ENCODE measurements at places on chromosomes 7 and 10.
A peak's percentile ranks its signal among the peaks of the same experiment; 100 is the strongest.

DNA sequence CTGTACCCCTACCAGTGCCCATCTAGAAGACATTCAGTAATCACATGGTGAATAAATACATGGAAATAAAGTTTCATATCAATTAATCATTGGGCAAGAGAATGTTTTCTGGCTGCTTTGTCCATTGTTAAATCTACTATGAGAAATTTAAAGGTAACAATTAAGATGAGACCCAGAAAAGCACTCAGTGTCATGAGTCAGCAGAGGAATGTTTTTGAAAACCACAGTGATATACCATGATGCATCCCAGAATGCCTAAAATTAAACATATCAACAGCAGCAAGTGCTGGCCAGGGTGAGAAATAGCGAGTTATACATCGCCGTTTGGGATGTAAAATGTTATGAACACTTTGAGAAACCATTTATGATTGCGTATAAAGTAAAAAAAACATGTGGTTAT, 825.3 kb upstream of the C7orf33 start:
- H3K36me3 ChIP-seq = no peaks in the 10 kb centered on the region
- H3K27me3 ChIP-seq = peaks cover 3% of the 10 kb centered on the region
- peaks cover 1% of the 10 kb centered on the region for H3K4me1 ChIP-seq
- no peak overlapping the region for H3K27ac ChIP-seq

GRCh38 chr7:70498232-70498992, 633.5 kb upstream of the GALNT17 start:
- no peak overlapping the region for H3K4me3 ChIP-seq
- no peak overlapping the region for H3K27ac ChIP-seq
- no peak for DNase-seq
- peaks cover 2% of the 10 kb centered on the region for H3K36me3 ChIP-seq
- H3K27me3 ChIP-seq = no peaks in the 10 kb centered on the region

GRCh38 chr7:132221356-132221755, 354.9 kb downstream of the PLXNA4 start:
- DNase-seq = no peak
- H3K27ac ChIP-seq = no peak overlapping the region
- peaks cover 5% of the 10 kb centered on the region for H3K4me1 ChIP-seq
- no peak overlapping the region for H3K4me3 ChIP-seq

- no peak overlapping the region for H3K4me3 ChIP-seq
- H3K27me3 ChIP-seq = peaks cover 27% of the 10 kb centered on the region
- H3K4me1 ChIP-seq = peaks cover 5% of the 10 kb centered on the region
- no peaks in the 10 kb centered on the region for H3K36me3 ChIP-seq
- peak overlapping the region; percentile 15 for H3K27ac ChIP-seq
- no peak for DNase-seq
Observed at GRCh38 chr7:156578978-156579430, 61.6 kb upstream of the RNF32 start.

DNA sequence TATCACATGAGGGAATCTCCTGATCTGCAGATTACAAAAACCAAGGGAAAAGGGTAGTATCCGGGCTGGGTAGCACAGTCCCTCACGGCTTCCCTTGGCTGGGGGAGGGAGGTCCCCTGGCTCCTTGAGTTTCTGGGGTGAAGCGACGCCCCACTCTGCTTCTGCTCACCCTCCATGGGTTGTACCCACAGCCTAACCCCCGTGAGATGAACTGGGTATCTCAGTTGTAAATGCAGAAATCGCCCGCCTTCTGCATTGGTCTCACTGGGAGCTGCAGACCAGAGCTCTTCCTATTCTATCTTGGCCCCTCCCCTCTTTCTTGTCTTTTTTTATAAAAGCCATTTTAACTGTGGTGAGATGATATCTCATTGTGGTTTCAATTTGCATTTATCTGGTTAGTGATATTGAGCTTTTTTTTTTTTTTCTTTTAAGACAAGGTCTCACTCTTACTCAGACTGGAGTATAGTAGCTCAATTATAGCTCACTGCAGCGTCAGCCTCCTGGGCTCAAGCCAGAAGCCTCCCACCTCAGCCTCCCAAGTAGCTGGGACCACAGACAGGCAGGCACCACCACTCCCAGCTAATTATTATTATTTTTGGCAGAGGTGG, 87.8 kb downstream of the ABCC2 start:
- no peak for DNase-seq
- H3K4me1 ChIP-seq = peaks cover 14% of the 10 kb centered on the region
- H3K36me3 ChIP-seq = peaks cover 9% of the 10 kb centered on the region
- no peak overlapping the region for H3K27ac ChIP-seq
- no peak overlapping the region for H3K4me3 ChIP-seq

DNA sequence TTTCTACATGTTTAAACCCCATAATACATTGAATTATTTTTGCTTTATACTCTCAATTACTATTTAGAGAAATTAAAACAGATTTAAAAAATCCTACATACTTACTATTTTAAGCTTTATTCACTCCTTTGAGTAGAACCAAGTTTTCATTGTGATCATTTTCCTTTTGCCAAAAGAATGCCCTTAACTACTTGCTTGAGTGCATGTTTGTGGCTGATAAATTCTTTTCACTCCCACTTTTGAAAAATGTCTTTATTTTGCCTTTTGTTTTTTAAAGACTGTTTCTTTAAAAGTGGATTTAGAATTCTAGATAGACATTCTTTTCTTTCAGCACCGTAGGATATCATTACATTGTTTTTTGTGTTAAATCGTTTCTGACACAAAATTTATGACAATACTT, 22.3 kb upstream of the AGR3 start:
- H3K4me1 ChIP-seq = peaks cover 24% of the 10 kb centered on the region
- H3K36me3 ChIP-seq = no peaks in the 10 kb centered on the region
- H3K27me3 ChIP-seq = no peaks in the 10 kb centered on the region
- DNase-seq = no peak
- no peak overlapping the region for H3K27ac ChIP-seq
- H3K4me3 ChIP-seq = no peak overlapping the region

DNA sequence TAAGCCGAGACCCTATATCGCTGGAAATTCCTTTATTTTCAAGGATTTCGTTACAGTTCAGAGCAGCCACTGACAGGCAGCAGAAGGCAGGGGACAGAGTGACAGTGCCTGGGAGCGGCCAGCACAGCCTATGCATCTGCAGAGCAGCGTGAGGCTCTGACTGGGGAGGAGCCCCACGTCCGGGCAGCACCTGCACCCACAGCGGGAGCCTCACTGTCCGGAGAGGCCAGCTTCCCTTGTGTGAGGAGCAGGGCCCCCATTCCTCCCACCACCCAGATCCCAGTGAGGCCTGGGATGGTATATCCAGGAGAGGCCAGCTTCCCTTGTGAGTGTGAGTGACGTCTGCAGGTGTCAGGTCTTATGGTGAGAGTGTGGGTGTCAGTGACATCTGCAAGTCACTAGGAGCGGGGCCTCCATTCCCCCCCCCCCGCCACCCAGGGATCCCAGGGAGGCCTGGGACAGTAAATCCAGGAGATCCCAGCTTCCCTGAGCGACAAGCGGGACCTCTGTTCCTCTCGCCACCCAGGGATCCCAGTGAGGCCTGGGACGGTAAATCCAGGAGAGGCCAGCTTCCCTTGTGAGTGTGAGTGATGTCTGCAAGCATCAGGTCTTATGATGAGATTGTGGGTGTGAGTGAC, 259.1 kb downstream of the PTPRN2 start:
- peaks cover 8% of the 10 kb centered on the region for H3K4me1 ChIP-seq
- H3K27ac ChIP-seq = no peak overlapping the region
- H3K36me3 ChIP-seq = peaks cover 5% of the 10 kb centered on the region
- no peak for DNase-seq
- no peak overlapping the region for H3K4me3 ChIP-seq
- H3K27me3 ChIP-seq = peaks cover 4% of the 10 kb centered on the region

DNA sequence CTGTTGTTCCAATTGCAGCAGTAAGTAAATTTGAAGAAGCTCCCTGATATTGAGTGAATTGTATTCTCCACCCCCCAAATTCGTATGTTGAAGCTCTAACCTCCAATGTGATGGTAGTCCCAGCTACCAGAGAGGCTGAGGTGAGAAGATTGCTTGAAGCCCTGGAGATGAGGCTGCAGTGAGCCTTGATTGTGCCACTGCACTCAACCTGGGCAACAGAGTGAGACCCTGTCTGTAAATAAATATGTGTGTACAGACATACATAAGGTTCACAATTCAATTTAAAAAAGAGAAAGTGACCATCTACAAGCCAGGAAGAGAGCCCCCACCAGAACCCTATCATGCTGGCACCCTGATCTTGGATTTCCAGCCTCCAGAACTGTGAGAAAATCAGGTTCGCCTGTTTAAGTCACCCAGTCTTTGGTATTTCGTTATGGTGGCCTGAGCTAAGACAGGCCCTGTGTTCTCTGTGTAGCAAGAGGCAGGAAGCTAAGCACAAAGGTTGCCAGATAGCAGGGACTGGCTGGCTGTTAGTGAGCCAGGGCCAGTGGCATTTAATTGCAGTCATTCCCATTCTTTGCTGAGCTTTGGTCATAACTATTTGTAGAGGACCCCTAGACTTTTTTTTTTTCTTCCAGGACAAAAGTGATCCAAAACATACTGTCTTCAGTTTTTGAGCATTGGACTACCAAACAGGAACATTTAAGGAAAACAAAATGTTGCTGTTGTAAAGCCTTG, 45.6 kb downstream of the AUTS2 start:
- DNase-seq = no peak
- no peaks in the 10 kb centered on the region for H3K36me3 ChIP-seq
- no peak overlapping the region for H3K27ac ChIP-seq
- H3K4me3 ChIP-seq = no peak overlapping the region
- no peaks in the 10 kb centered on the region for H3K27me3 ChIP-seq

DNA sequence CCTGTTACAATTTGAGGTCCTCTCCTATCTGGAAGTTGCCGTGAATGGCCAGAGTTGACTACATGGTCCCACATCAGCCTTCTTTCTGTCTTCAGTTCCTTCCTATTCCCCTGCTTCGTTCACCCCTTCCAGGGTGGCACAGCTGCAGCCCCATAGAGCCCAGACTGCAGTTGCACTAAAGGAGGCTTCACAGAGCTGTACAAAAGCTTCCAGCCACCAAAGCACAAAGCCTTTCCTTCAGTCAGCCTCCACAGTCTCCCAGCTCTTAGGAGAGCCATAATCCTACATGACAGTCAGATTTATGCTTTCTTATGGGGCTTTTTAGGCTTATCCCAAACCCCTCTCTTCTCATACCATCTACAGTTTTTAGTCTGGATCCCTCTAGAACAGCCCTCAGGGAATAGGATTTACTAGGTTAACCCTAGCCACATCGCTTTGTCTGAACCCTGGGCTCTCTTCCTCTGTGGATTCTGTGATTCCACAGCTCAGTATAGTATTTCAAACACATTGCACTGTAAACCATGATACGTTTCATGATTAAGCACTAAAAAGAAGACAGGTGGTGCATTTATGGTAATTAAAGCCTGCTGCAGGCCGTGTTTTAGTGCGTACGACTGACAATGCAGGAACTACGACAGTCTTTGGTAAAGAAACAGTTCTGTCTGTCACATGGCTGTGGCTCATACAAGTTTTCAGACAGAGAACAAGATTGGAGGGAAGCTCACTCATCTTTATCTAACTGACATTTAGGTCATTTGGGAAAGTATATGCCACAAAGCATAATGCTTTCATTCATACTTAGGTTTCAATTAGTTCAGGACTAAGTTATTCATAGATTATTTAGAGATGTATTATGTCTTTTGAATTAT, 208.3 kb upstream of the KMT2E start:
- H3K27ac ChIP-seq = no peak overlapping the region
- H3K36me3 ChIP-seq = no peaks in the 10 kb centered on the region
- DNase-seq = no peak
- no peaks in the 10 kb centered on the region for H3K4me1 ChIP-seq
- H3K4me3 ChIP-seq = no peak overlapping the region

- peak within 1 kb of the TSS; percentile 89 for H3K27ac ChIP-seq
- H3K36me3 ChIP-seq = no peaks in the 10 kb centered on the region
- H3K4me3 ChIP-seq = peak within 1 kb of the TSS; percentile 86
- H3K27me3 ChIP-seq = peaks cover 32% of the 10 kb centered on the region
- H3K4me1 ChIP-seq = peaks cover 5% of the 10 kb centered on the region
Observed at GRCh38 chr10:68231817-68232251, at the start of gene ATOH7. ATOH7 (minus strand) TSS chr10:68232113; CDS start chr10:68231677, 436 bp downstream.

DNA sequence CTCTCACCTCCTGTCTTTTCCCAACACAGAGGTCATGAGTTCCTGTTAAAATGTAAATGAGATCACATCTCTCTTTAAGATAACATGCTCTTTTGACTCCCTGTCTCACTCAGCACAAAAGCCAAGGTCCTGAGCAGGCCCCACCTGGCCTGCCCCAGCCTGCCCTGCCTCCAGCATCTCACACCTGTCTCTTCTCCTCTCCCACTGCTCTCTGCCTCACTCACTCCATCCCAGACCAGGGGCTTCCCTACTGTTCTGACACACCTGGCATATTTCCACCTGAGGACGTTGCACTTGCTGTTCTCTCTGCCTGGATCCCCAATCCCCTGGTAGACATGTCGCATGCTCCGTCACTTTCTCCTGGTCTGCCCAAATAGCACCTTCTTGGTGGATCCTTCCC, 285.0 kb upstream of the ZMIZ1 start:
- H3K4me1 ChIP-seq = peaks cover 21% of the 10 kb centered on the region
- H3K36me3 ChIP-seq = no peaks in the 10 kb centered on the region
- H3K4me3 ChIP-seq = no peak overlapping the region

All from progenitor cell of endocrine pancreas (in vitro differentiated cells).